Activated T-helper 2 cell treated with anti-CD3 and anti-CD28 coated beads, Interferon-gamma antibody, Interleukin-2, Interleukin-4, amounts not matched to agents 10 μg/mL and 5 μg/mL and 100 μg/mL, durations not matched to agents 14 hours and 24 hours and 36 hours (primary cell): ENCODE measurements at places on chromosomes 13 and 19. TPM values are rescaled to one million over a fixed set of nuclear protein-coding genes. Genes with fewer than 3 reads are reported as not detected.

GRCh38 chr19:50711805-50712204, 7.8 kb downstream of the SHANK1 start:
- H3K4me1 ChIP-seq, result peaks cover 5% of the 10 kb centered on the region
- H3K27ac ChIP-seq, result no peak overlapping the region
- no peaks in the 10 kb centered on the region for H3K36me3 ChIP-seq
- no peak overlapping the region for H3K4me3 ChIP-seq

- no peaks in the 10 kb centered on the region for H3K27me3 ChIP-seq
- no peaks in the 10 kb centered on the region for H3K4me1 ChIP-seq
- H3K27ac ChIP-seq, result no peak overlapping the region
- peaks cover 38% of the 10 kb centered on the region for H3K36me3 ChIP-seq
- DNase-seq, result no peak
Measured at GRCh38 chr19:11446652-11447301, 11.3 kb downstream of the PRKCSH start.

- H3K27ac ChIP-seq, result no peak overlapping the region
- H3K36me3 ChIP-seq, result no peaks in the 10 kb centered on the region
- no peaks in the 10 kb centered on the region for H3K4me1 ChIP-seq
- H3K4me3 ChIP-seq, result no peak overlapping the region
- no peak for DNase-seq
- H3K27me3 ChIP-seq, result no peaks in the 10 kb centered on the region
Measured at GRCh38 chr13:83732755-83733154, 149.5 kb downstream of the SLITRK1 start.

DNA sequence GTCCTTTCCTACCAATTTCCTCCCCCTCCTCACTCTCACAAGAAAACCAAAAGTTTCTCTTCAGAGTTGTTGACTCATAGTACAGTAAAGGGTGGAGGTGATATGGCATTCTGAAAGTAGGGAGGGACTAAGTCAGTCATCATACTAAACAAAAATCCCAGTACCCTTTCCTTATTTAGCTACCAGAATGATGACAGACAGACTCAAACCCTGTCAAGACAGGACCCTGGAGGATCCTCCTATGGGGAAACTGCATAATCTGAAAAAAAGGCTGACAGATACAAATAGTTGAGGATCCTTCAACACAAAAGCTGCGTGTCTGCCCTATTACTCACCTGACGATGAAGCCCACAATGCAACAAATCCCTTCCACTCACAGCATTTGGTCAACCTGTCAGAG, 55.5 kb downstream of the CYSLTR2 start:
- no peak overlapping the region for H3K4me3 ChIP-seq
- peaks cover 4% of the 10 kb centered on the region for H3K4me1 ChIP-seq
- no peak overlapping the region for H3K27ac ChIP-seq
- no peaks in the 10 kb centered on the region for H3K27me3 ChIP-seq
- H3K36me3 ChIP-seq, result peaks cover 16% of the 10 kb centered on the region
- DNase-seq, result no peak

DNA sequence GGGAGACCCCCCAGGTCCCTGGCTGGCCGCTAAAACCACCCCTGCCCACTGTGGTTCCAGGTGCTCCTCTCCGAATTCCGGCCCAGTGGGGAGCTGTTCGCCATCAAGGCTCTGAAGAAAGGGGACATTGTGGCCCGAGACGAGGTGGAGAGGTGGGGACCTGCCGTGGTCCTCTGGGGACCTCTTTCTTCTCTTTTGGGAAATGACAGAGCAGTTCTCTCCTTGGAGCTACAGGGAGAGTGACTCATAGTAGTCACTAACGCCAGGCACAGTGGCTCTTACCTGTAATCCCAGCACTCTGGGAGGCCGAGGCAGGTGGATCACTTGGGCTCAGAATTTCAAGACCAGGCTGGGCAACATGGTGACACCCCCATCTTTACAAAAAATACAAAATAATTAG, 7.3 kb downstream of the PTGER1 start:
- DNase-seq, result no peak
- H3K36me3 ChIP-seq, result peaks cover 61% of the 10 kb centered on the region
- H3K4me3 ChIP-seq, result no peak overlapping the region
- H3K4me1 ChIP-seq, result peaks cover 3% of the 10 kb centered on the region
- peaks cover 3% of the 10 kb centered on the region for H3K27me3 ChIP-seq

- no peaks in the 10 kb centered on the region for H3K4me1 ChIP-seq
- H3K36me3 ChIP-seq, result no peaks in the 10 kb centered on the region
- no peak for DNase-seq
- H3K4me3 ChIP-seq, result no peak overlapping the region
- no peaks in the 10 kb centered on the region for H3K27me3 ChIP-seq
- H3K27ac ChIP-seq, result no peak overlapping the region
Measured at GRCh38 chr13:63088226-63088625, 1672.6 kb upstream of the PCDH20 start.

GRCh38 chr19:49210108-49210900, 52.7 kb downstream of the TRPM4 start:
- H3K36me3 ChIP-seq, result no peaks in the 10 kb centered on the region
- peaks cover 4% of the 10 kb centered on the region for H3K4me1 ChIP-seq
- H3K27ac ChIP-seq, result peak overlapping the region; percentile 30
- peak; percentile 23 for DNase-seq
- no peaks in the 10 kb centered on the region for H3K27me3 ChIP-seq

GRCh38 chr19:32651729-32652140, 23.2 kb downstream of the ANKRD27 start:
- H3K36me3 ChIP-seq, result peaks cover 28% of the 10 kb centered on the region
- no peak for DNase-seq
- no peak overlapping the region for H3K4me3 ChIP-seq
- H3K27ac ChIP-seq, result no peak overlapping the region
- no peaks in the 10 kb centered on the region for H3K27me3 ChIP-seq

GRCh38 chr19:33726756-33727155, 69.9 kb upstream of the KCTD15 start:
- H3K4me3 ChIP-seq, result no peak overlapping the region
- H3K36me3 ChIP-seq, result no peaks in the 10 kb centered on the region
- DNase-seq, result no peak
- no peaks in the 10 kb centered on the region for H3K27me3 ChIP-seq
- no peak overlapping the region for H3K27ac ChIP-seq
- H3K4me1 ChIP-seq, result no peaks in the 10 kb centered on the region

GRCh38 chr13:85970727-85971126, 171.5 kb upstream of the SLITRK6 start:
- no peaks in the 10 kb centered on the region for H3K27me3 ChIP-seq
- no peaks in the 10 kb centered on the region for H3K36me3 ChIP-seq
- H3K4me3 ChIP-seq, result no peak overlapping the region
- no peak overlapping the region for H3K27ac ChIP-seq

DNA sequence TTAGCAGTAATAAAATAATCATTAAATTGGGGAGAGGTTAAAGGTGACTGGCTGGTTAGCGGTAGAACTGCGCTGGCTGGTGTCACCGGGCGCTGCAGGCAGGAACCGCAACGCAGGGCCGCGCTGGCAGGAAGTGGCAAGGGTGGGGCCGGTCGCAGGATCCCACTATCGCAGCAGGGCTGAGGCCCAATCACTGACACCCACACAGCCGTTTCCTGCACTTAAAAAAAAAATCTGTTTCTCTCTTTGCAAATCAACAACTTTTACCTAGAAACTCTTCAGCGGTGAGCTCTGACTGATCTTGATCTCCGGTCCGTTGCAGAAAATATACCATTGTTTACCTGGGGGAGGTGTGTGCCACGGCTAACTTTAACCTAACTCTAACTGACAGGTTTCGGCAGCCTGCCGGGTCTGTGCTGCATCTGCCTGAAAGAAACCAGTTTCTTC, 46.9 kb downstream of the KLF2 start:
- peaks cover 35% of the 10 kb centered on the region for H3K4me1 ChIP-seq
- peak; percentile 93 for DNase-seq
- H3K27me3 ChIP-seq, result no peaks in the 10 kb centered on the region
- H3K36me3 ChIP-seq, result peaks cover 28% of the 10 kb centered on the region

- H3K27ac ChIP-seq, result no peak overlapping the region
- no peak for DNase-seq
- H3K27me3 ChIP-seq, result no peaks in the 10 kb centered on the region
- peaks cover 33% of the 10 kb centered on the region for H3K36me3 ChIP-seq
Measured at GRCh38 chr13:49985129-49985528, 11.7 kb upstream of the TRIM13 start.

GRCh38 chr19:33621065-33621785, 528 bp upstream of the CHST8 start:
- no peak overlapping the region for H3K4me3 ChIP-seq
- H3K36me3 ChIP-seq, result no peaks in the 10 kb centered on the region
- H3K4me1 ChIP-seq, result no peaks in the 10 kb centered on the region
- H3K27me3 ChIP-seq, result peaks cover 33% of the 10 kb centered on the region
- H3K27ac ChIP-seq, result no peak overlapping the region

DNA sequence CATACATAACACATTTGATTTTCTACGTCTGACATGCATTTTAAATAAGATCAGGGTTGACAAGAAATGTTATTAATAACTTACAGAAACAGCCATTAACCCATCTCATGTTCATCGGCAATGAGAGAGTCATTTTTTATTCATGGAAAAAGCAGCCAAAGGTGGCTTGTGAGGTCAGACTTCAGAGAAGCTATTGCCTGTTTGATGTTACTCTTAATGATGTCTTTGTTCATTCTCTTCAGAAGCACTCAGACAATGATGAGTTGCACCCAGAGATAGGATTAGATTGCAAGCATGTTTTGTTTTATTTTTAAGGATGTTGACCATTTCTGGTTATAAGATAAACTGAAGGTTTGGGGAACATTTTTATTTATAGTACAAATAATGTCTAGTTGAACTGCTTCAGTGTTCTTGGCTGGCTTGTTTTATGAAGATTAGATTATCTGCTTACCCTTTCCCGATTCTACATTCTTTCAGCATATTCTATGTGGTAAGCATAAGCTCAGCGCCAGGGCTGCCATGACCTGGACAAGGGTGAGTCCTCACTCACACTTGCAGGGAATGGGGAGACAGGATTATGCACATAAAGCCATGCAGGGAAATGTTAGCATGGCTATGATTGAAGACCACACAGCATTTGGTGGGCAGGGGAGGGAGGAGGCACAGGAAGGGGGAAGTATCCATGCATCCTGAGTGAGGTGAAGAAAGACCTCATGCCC, 288.1 kb downstream of the MTUS2 start:
- no peak for DNase-seq
- no peaks in the 10 kb centered on the region for H3K4me1 ChIP-seq
- H3K4me3 ChIP-seq, result no peak overlapping the region
- no peaks in the 10 kb centered on the region for H3K36me3 ChIP-seq

- H3K4me3 ChIP-seq, result peak overlapping the region; percentile 62
- H3K27me3 ChIP-seq, result no peaks in the 10 kb centered on the region
- H3K36me3 ChIP-seq, result peaks cover 32% of the 10 kb centered on the region
- DNase-seq, result peak; percentile 55
- H3K4me1 ChIP-seq, result peaks cover 78% of the 10 kb centered on the region
Measured at GRCh38 chr13:24274452-24275021, 34.8 kb upstream of the C1QTNF9 start.

GRCh38 chr13:109255141-109255856, 531.1 kb downstream of the IRS2 start:
- no peak overlapping the region for H3K4me3 ChIP-seq
- H3K36me3 ChIP-seq, result no peaks in the 10 kb centered on the region
- no peaks in the 10 kb centered on the region for H3K27me3 ChIP-seq
- DNase-seq, result no peak
- no peaks in the 10 kb centered on the region for H3K4me1 ChIP-seq
- H3K27ac ChIP-seq, result no peak overlapping the region

DNA sequence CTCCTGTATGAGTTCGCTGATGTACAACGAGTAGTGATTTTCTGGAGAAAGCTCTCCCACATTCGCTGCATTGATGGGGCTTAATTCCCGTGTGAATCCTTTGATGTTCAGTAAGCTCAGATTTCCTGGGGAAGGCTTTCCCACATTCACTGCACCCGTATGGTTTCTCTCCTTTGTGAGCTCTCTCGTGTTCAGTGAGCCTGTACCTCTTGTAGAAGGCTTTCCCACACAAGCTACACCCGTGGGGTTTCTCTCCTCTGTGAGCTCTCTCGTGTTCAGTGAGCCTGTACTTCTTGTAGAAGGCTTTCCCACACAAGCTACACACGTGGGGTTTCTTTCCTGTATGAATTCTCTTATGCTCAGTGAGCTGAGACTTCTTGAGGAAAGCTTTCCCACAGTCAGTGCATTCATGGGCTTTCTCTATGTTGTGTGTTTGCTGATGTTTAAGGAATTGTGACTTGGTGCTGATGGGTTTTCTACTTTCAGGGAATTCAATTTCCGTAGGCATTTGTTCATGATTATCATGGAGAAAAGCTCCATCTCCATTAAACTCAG, 3.5 kb upstream of the ZNF577 start:
- H3K27ac ChIP-seq, result no peak overlapping the region
- no peak overlapping the region for H3K4me3 ChIP-seq
- H3K27me3 ChIP-seq, result no peaks in the 10 kb centered on the region

GRCh38 chr19:41364524-41365391, 809 bp upstream of the B9D2 start:
- peaks cover 4% of the 10 kb centered on the region for H3K36me3 ChIP-seq
- H3K4me3 ChIP-seq, result peak overlapping the region; percentile 84
- peaks cover 28% of the 10 kb centered on the region for H3K4me1 ChIP-seq

GRCh38 chr13:33919120-33919519, 101.2 kb downstream of the RFC3 start:
- no peak overlapping the region for H3K4me3 ChIP-seq
- H3K27me3 ChIP-seq, result no peaks in the 10 kb centered on the region
- H3K4me1 ChIP-seq, result no peaks in the 10 kb centered on the region
- DNase-seq, result no peak

- DNase-seq, result no peak
- H3K4me1 ChIP-seq, result peaks cover 4% of the 10 kb centered on the region
- H3K27me3 ChIP-seq, result peaks cover 47% of the 10 kb centered on the region
- H3K27ac ChIP-seq, result no peak overlapping the region
Measured at GRCh38 chr13:23567906-23568460, 2.2 kb upstream of the TNFRSF19 start.

GRCh38 chr13:26706381-26706780, 54.2 kb downstream of the GPR12 start:
- H3K27ac ChIP-seq, result no peak overlapping the region
- H3K27me3 ChIP-seq, result peaks cover 3% of the 10 kb centered on the region
- H3K36me3 ChIP-seq, result no peaks in the 10 kb centered on the region
- no peak overlapping the region for H3K4me3 ChIP-seq
- no peaks in the 10 kb centered on the region for H3K4me1 ChIP-seq

GRCh38 chr13:99709134-99709533, 207.9 kb downstream of the TM9SF2 start:
- no peak overlapping the region for H3K27ac ChIP-seq
- no peak overlapping the region for H3K4me3 ChIP-seq
- no peaks in the 10 kb centered on the region for H3K36me3 ChIP-seq
- no peaks in the 10 kb centered on the region for H3K27me3 ChIP-seq
- no peaks in the 10 kb centered on the region for H3K4me1 ChIP-seq

GRCh38 chr19:48403606-48404005, 10.1 kb downstream of the GRIN2D start:
- peaks cover 12% of the 10 kb centered on the region for H3K27me3 ChIP-seq
- no peak overlapping the region for H3K27ac ChIP-seq
- no peak overlapping the region for H3K4me3 ChIP-seq
- H3K4me1 ChIP-seq, result peaks cover 13% of the 10 kb centered on the region
- DNase-seq, result no peak

The IZUMO4 gene
- 7.6 and 9.5 TPM in 2 replicates for total RNA-seq

The CFAP97D2 gene
- total RNA-seq, result not detected in 2 replicates

The CASP14 gene
- total RNA-seq, result not detected in 2 replicates

The PSG3 gene
- not detected in 2 replicates for total RNA-seq

The ZNF541 gene
- total RNA-seq, result 0.09 and 0.46 TPM in 2 replicates

The SHD gene
- 0.46 and 1.2 TPM in 2 replicates for total RNA-seq

The SLC25A41 gene
- total RNA-seq, result 0.30 and 0.32 TPM in 2 replicates

The ZNF285 gene
- total RNA-seq, result 0.25 TPM in 1 of 2 replicates, not detected in the other

The ZNF221 gene
- total RNA-seq, result 0.92 and 1.4 TPM in 2 replicates

The TRAPPC2B gene
- 3.8 and 4.1 TPM in 2 replicates for total RNA-seq
